GM23338 (cell line): ENCODE measurements at places on chromosomes 16 and 17. TPM values are rescaled to one million over a fixed set of nuclear protein-coding genes. Genes with fewer than 3 reads are reported as not detected.

DYNLRB2 gene
- total RNA-seq, result not detected in 2 replicates

SLC35G6 gene
- not detected in 2 replicates for total RNA-seq

AANAT gene
- 0.28 and 1.3 TPM in 2 replicates for total RNA-seq

SOX15 gene
- 23.6 and 43.0 TPM in 2 replicates for total RNA-seq

ZDHHC1 gene
- 2.3 and 2.7 TPM in 2 replicates for total RNA-seq

KRTAP1-5 gene
- total RNA-seq, result not detected in 2 replicates

NOG gene
- total RNA-seq, result 0.66 and 0.89 TPM in 2 replicates

NPIPB13 gene
- 2.2 and 7.6 TPM in 2 replicates for total RNA-seq

COL1A1 gene
- total RNA-seq, result 27.9 and 34.3 TPM in 2 replicates

NCBP3 gene
- 34.6 and 42.8 TPM in 2 replicates for total RNA-seq

TMC8 gene
- total RNA-seq, result 1.2 and 2.2 TPM in 2 replicates

CA4 gene
- 4.9 and 8.2 TPM in 2 replicates for total RNA-seq

BLTP2 gene
- 166 and 176 TPM in 2 replicates for total RNA-seq

CES1 gene
- not detected in 2 replicates for total RNA-seq

CHP2 gene
- 3.3 and 3.7 TPM in 2 replicates for total RNA-seq

CACNG3 gene
- 0.12 TPM in 1 of 2 replicates, not detected in the other for total RNA-seq

PRR11 gene
- 40.0 and 42.7 TPM in 2 replicates for total RNA-seq

TNS4 gene
- 0.08 and 4.9 TPM in 2 replicates for total RNA-seq

SLC12A3 gene
- not detected in 2 replicates for total RNA-seq

ZNF652 gene
- 50.1 and 54.5 TPM in 2 replicates for total RNA-seq

CCDC43 gene
- total RNA-seq, result 29.8 and 35.2 TPM in 2 replicates

ACSM2B gene
- not detected in 2 replicates for total RNA-seq

DNAAF1 gene
- 0.42 TPM in 1 of 2 replicates, not detected in the other for total RNA-seq

HAS3 gene
- total RNA-seq, result 54.9 and 56.7 TPM in 2 replicates

KRT222 gene
- 0.12 TPM in 1 of 2 replicates, not detected in the other for total RNA-seq

PRKCA gene
- 24.5 and 35.4 TPM in 2 replicates for total RNA-seq

SCNN1G gene
- 1.1 and 1.2 TPM in 2 replicates for total RNA-seq

TBC1D3 gene
- total RNA-seq, result not detected in 2 replicates

LGALS9B gene
- not detected in 2 replicates for total RNA-seq

ZNF764 gene
- 10.7 and 12.9 TPM in 2 replicates for total RNA-seq

KLHL10 gene
- total RNA-seq, result 0.27 and 0.42 TPM in 2 replicates

DOK4 gene
- 26.6 and 29.1 TPM in 2 replicates for total RNA-seq
